D721Med (cell line): ENCODE measurements at places on chromosomes 16 and 17.

- DNase-seq: no peak
Observed at GRCh38 chr17:50330151-50330775, 15.7 kb upstream of the XYLT2 start.

DNA sequence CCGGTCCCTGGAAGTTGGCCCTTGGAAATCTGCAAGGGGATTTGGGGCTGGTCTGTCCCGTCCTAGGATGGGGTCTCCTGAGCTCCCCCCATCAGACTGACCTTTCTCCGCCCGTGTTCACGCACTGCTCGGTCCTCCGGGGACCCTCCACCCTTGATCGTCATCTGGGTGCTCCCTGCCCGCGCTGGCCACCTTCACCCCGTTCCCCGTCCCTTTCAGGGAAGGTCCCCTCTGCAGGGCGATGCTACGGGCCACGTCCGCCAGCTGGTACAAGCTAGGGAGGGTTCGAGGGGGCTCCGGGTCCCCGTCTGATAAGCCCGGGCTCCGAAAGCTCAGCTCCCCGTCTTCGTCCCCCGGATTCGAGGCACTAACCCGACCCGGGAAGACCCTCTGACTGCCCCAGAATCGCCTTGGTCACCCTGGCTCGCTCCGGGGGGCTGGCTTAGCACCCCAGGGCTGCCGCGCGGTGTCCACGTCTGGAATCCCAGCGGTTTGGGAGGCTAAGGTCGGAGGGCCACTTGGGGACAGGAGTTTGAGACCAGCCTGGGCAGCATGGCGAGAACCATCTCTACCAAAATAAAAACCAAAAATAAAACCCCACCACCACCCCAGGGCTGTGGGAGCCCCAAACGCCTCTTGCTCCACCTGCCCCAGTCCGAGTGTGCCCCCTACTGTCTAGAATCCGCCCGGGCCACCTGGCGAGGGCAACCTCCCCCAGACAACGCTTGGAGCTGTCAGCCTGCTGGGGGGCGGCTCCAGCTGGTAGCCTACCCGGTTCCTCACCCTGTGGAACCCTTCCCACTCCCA is 1.1 kb upstream of the SLC43A2 start:
- DNase-seq: no peak

- DNase-seq: no peak
Observed at GRCh38 chr16:7351610-7352510, 19.2 kb downstream of the RBFOX1 start.

- no peak for DNase-seq
Observed at GRCh38 chr17:58811290-58811689, 55.6 kb downstream of the PPM1E start.

- DNase-seq: no peak
Observed at GRCh38 chr17:32546031-32546444, 59.2 kb downstream of the CDK5R1 start.

GRCh38 chr17:73404246-73404645 is 92.4 kb upstream of the CDC42EP4 start:
- DNase-seq: no peak

- peak; percentile 93 for DNase-seq
Observed at GRCh38 chr16:2777231-2777902, at the start of gene ELOB. ELOB (minus strand) TSS chr16:2777280; CDS start chr16:2777239, 41 bp downstream.

DNA sequence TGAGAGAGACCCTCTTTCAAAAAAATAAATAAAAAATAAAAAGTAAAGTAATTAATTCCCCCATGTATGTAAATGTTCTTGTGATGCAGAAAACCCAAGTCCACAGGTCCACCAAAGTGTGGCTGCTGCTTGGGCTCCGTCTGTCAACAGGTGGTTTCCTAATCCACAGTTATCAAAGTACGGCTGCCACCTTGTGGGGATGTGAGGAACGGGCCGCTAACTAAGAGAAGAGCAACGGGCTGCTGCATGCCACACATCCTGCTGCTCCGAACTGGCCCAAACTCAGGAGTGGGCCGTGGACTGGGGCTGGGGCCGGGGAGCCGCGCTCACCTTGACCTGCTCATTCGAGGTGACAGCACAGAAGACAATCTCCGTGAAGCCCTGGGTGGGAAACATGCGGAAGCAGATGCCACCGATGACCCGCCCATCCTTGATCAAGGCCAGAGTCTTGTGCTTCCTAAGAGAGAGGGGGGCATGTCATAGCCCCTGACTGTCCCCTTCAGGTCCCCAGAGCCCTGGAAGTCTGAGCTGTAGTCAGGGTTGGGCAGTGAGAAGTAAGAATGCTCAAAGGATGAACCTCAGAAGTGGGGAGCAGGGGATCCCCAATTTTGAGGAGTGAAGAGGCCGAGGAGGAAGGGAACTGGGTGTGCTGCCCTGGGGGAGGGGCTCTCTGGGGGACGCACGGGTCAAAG is 4.3 kb downstream of the KAT2A start:
- DNase-seq: peak; percentile 83

- DNase-seq: no peak
Observed at GRCh38 chr16:17346621-17347569, 123.9 kb downstream of the XYLT1 start.

DNA sequence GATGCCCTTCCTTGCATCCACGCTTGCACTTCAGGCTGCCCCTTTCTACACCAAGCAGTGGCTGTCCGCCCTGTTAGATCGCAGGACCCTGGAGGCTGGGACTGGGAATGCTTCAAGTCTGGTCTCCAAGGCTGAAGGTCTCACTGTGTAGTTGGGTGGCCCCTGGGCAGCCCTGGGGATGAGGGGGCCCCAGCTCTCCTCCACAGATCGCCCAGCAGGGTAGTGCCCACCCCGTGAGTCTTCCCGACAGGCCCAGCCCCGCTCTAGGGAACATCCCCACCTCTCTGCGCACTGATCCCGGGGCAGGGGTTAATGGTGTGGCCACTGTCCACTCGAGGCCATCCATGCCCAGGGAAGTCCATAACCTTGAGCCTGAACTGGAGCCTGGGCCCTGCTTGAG is 10.3 kb downstream of the ZNF213 start:
- DNase-seq: no peak

DNA sequence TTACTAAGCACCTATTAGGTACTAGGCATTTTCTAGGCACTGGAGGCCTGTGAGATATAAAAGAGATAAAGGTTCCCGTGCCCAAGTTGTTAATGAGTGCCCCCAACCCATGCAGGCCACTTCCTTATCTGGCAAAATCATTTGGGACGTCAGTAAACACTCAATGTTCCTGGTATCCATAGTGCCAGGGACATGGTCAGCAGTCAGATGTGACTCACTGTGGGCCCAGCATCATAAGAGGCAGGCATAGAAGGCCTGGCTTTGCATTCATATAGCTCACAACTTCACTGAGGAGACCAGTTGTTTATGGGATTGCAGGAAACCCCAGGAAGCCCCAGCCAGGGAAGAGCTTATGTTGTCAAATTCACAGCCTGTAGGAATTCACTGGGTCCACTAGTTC is 81.1 kb downstream of the MRC2 start:
- DNase-seq: no peak

GRCh38 chr16:4098501-4098900 is 17.7 kb downstream of the ADCY9 start:
- no peak for DNase-seq

DNA sequence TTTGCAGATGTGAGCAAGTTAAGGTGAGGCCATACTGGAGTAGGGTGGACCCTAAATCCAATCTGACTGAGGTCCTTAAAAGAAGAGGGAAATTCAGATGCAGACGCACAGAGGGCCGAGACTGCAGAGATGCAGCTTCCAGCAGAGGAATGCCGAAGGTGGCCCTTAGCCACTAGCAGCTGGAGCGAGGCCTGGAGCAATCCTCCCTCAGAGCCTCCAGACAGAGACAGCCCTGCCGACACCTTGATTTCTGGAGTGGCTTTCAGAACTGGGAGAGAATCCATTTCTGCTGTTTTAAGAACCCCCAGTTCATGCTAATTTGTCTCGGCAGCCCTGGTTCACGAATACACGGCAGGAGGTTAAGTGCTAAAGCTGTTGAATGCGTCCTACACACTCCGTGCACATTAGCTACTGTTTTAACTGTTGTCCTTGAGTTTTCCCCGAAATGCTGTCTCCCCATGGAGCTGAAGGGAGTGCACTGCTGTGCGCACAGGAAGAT is 135.5 kb downstream of the IRF8 start:
- no peak for DNase-seq

- no peak for DNase-seq
Observed at GRCh38 chr16:74307383-74307782, 10.8 kb downstream of the PSMD7 start.

DNA sequence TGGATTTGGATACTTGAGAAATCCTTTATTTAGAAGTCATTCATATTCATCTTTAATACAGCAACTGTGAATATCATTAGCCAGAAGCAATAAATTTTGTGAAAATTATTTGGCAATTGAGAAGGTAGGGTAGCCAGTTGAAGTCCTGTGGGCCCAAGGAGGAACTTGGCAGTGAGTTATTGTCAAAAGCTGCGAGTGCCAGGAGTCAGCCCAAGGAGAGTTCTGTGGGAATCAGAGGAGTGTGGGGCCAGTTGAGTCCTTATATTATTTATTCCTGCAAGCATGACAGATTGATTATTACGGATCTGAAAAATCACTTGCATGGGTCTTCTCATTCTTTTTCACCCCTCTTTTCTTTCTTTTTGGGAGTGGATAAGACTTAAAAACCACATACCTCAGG is 38.3 kb downstream of the PRKCA start:
- no peak for DNase-seq

GRCh38 chr17:77330602-77331081 is 189.9 kb downstream of the SEC14L1 start:
- DNase-seq: no peak

- no peak for DNase-seq
Observed at GRCh38 chr16:78001451-78002025, 20.8 kb upstream of the CLEC3A start.

DNA sequence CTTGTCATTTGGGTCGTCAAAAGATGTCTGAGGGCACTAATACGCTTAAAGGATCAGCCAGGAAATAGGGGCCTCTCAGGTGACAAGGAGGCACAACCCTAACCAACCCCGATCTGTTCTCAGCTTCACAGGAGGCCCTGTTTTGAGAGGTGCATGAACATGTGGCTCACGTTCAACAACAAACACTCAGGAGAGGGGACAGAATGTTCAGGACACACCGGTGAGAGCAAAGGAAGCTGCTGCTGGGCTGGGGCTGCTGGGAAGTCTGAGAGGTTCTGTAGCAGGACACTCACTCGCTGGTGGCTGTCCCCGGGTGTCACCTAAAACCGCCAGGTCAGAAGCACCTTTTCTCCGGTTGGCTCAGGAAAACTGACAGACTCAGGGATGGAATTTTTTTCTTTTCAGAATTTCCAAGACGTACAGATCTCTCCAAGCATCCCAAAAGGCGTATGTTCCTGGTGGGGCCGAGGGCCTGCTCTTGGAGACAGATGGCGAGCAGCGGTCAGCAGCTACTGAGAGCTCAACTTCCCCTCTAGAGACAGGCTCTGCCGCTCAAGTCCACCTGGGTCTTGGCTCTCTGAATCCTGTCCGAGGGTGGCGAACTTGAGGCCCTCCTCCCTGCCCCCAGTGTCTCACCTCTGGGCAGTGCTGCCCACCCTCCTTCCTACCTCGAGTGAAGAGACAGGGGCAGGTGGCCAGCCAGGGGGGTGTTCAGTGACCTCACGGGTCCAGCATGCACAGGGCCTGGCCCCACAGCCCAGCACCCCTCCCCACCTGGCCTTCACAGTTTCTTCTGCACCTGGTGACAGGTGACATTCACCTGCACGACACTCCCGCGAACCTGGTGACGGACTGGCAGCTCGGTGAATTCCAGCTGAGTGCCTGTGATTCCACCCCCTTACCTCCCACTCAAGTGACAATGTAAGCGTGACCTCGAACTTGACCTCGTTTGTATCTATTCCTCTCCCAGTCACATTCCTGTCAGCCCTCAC is 22.9 kb downstream of the CLUH start:
- DNase-seq: peak; percentile 39

DNA sequence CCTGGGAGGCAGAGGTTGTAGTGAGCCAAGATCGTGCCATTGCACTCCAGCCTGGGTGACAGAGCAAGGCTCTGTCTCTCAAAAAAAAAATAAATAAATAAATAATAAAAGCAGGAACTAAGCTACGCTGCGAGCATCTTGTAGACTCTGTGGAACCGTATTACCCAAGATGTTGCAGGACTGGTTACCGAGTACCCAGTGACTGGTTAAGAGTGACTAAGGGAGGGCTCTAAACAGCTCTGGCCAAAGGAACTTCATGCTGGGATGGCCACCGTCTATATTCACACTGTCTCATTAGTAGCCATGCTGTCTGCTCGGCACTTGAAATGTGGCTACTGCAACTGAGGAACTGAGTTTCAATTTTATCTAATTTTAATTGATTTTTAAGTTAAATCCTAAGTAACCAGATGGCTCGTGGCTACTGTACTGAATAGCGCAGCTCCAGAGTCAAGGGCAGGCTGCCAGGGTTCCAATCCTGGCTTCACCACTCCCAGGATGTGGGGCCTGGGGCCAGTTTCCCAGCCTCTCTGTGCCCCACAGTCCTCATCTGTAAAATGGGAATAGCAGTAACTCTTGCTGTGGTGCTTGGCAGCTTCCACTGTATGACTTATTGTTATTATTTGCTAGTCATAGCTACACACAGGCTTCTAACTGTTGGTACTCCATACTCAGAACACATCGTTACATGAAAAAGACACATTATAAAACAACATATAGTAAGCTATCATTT is 3.0 kb downstream of the NTAN1 start:
- no peak for DNase-seq

DNA sequence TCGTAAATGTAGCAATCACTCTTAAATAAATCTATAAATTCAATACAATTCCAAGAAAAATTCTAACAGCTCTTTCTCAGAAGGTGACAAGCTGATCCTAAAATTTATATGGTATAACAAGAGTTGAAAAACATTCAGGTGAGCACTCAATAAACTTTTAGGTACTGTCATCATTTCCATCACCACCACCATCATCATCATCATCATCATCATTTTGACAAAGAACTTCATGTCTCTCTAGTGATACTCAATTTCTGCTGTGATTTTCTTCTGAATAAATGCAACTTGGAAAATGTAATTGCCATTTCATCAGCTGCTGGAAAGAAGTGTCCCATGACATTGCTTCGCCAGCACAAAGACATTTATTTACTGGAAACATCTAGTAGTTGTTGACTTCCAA is 222.9 kb upstream of the IRX5 start:
- no peak for DNase-seq

DNA sequence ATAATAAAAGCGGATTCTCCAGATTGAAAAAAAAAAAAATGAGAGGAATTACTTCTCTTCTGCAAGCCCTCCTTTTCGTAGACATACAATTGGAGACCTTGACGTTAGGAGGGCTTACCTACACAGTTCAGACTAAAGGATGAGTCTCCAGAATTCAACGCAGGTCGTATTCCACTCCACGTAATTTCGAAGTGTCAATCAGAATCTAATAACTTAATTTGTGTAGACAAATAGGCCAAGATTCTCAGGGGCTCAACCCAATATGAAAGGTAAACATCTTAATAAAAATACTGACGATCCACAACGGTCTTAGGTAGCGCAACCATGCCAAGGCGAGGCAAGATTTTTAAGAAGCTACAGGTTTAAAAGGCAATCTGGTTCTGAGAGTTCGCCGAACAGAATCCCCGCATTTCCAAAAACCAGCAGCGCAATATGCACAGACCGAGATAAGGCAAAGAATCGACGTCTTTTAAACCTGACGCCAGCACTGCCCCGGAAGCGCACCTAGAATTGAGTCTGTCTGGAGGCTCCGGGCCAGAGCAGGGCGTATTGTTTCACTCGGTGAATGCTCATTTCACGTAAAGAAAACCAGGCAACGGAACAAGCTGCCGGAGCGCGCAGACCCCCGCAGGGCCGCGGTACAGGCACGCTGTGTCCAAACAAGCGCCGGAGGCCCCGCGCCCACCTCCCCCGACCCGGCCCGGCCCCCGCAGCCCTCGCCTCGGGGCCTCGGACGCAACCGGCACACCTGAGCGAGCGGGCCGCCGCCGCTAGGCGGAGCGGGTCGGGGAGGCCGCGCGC is 623 bp downstream of the MBTPS1 start:
- no peak for DNase-seq
